ENCODE measurements at places on chromosomes 3 and 15.

- DNase-seq: no peak
These were observed 2.2 kb upstream of the SLC4A7 start for GRCh38 chr3:27486336-27486735.

DNA sequence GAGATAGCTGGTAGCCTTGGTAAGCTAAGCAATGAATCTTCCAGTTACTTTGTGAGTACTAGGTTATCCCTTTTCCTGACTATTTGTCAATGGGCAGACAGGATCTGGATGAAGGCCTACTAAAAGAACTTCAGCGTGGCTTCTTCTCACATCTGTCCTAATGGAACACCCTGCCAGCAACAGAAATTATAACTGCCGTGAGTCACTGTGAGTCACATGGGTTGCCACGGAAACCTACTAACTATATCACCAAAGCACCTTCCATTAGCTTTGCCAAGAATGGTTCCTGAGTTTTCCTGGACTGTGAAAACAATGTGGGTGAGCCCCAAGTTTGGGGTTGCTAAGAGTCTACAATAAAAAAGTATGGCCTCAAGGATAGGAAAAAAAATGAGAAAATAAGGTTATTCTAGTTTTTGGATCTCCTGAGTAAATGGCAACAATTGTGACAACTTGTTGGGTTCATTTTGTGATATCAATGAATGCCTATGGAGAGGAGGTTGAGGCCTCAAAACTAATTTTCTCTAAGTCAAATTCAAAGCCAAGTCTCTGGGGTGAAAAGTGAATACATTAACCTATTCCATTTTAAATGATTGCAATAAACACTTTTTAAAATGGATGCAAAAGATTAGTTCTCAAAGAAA lies 195.1 kb upstream of the ICE2 start:
- DNase-seq: peak; percentile 19

DNA sequence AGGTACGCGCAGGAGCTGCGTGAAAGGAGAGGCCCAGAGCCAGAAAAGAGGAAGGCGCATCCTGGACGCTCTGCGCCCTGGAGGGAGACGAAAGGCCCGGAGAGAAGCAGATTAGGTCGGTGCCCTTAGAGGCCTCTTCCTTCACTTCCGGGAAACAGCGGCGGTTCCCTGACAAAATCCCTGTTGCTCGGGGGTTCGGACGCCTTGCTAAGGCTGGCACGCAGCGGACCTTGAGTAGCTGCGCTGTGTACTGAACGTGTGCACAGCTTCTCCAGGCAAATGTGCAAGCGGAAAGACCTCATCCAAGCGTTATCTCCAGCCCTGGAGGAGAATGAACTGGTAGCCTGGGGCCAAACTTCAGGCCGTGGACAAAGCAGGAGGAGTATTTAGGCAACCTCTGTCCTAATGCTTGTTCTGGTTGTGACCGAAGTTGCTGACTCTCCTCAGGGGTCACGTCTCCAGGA lies 3.0 kb upstream of the SOX14 start:
- DNase-seq: no peak

GRCh38 chr3:4846543-4846942 lies 132.7 kb upstream of the BHLHE40 start:
- no peak for DNase-seq

DNA sequence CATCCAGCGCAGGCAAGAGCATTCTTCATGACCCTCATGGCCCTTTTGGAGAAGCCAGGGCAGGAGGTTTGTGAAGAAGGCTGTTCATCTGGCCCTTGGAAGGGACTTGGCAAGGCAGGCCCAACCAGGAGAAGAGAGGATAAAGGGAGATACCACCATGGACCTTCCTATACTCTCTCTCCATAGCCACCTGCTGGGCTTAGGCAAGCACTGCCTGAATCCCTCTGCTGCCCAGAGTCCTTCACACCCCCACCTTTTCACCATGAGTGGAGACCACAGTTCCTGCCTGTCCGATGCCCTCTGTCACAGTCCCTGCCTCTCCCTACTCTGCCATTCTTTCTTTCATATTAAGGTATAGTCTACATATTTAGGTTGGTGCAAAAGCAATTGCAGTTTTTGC lies 10.6 kb upstream of the SFMBT1 start:
- DNase-seq: no peak

DNA sequence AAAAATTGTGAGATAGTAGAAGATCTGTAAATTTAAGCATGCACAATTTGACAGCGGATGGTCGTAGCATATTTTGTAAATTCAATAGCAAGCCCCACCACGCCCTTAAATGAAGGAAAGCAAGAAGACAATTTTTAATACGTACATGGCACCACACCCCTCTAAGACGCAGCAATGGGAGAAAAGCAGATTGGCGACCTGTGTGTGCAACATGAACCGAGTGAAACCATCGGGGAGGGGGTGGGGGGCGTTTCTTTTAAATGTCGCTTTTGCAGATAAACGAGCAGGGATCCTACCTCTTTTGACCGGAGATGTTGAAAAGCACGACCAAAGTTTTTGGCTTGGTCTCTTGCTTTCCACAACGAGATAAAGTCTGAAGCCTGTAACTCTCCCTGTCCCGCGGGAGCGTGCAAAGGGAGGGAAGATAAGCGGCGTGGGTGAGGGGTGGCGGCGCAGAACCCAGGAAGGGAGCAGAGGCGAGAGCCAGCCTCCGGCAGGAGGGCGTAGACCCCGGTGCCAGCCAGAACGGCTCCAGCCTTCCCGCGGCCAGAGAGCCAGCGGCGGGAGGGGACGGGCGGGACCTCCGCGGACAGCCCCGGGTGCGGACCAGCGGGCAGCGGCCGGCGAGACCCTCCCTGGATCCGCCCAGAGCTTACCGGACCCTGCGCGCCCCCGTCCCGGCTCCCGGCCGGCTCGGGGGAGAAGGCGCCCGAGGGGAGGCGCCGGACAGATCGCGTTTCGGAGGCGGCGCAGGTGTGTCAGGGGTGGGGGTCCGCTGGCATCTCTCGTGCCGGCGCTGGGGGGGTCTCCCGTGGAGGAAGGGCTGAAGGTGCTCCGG lies at the start of gene CHL1:
Gene CHL1, plus strand, starts transcription at position 453 of the 838 bp plus-strand sequence. CDS start 123,014 bp downstream, outside the sequence.
- DNase-seq: no peak

DNA sequence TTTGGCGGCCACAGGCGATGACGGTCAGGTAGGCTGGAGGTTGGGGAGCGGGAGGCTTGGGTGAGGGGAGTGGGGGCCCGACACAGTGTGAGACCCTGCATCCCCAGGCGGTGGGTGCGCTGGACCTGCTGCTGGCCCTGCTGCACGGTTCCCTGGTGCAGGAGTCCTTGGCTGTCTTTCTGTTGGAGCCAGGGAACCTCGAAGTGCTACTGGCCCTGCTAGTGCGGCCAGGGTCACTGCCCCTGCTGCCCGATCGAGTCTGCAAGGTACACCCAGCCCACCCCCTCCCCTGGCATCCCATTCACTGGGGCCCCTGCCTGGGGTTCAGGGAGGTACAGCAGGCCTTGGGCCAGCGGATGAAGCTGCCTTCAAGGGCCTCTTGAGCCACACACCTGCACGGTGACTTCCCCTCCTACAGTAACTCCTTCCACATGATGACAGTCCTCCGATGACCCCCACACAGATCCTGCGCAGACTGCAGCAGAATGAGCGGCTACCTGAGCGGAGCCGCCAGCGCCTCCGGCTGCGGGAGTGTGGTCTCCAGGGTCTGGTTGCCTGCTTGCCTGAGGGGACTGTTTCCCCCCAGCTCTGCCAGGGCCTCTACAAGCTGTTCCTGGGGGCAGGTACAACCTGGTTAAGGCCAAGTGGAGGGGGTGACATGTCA lies 19.5 kb downstream of the NBEAL2 start:
- DNase-seq: no peak

DNA sequence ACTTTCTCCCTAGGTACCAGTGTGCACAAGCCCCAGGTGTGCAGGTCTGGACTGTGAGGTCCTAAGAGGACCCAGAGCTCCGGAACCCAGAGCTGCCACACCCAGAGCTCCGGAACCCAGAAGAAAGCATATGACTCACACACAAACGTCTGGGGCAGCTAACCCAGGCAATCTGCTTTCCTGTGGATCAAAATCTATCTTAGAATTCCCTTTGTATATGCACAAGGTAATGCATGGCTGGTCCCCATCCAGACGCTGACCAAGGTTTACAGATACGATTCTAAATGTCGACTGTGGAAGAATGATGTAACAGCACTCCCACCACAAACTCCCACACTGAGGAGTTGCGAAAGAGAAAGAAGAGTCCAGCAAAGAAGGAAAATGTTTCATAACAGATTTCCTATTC lies 15.7 kb downstream of the KCNMB2 start:
- no peak for DNase-seq

- DNase-seq: no peak
These were observed 88.6 kb downstream of the IQCH start for GRCh38 chr15:67343206-67343605.

DNA sequence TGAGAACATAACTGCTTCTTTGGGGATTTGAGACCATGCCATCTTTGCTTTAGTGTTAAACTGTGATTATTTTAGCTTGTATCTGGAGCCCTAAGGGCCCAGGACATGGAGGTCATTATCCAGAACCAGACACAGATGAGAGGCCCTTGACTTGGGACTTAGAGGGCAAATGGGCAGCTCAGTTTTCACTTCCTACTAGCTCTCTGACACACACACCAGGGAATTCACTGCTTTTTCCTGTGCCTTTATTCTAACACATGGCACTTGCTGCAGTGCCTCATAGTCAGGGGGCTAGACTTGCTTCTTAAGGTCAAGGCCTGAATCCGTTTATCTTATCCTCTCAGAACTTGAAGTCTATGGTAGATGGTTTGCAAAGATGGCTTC lies 33.3 kb downstream of the AMOTL2 start:
- DNase-seq: no peak

- no peak for DNase-seq
These were observed 182.2 kb downstream of the LPP start for GRCh38 chr3:188336178-188336577.

- no peak for DNase-seq
These were observed 326.8 kb upstream of the ROBO1 start for GRCh38 chr3:80094589-80094988.

DNA sequence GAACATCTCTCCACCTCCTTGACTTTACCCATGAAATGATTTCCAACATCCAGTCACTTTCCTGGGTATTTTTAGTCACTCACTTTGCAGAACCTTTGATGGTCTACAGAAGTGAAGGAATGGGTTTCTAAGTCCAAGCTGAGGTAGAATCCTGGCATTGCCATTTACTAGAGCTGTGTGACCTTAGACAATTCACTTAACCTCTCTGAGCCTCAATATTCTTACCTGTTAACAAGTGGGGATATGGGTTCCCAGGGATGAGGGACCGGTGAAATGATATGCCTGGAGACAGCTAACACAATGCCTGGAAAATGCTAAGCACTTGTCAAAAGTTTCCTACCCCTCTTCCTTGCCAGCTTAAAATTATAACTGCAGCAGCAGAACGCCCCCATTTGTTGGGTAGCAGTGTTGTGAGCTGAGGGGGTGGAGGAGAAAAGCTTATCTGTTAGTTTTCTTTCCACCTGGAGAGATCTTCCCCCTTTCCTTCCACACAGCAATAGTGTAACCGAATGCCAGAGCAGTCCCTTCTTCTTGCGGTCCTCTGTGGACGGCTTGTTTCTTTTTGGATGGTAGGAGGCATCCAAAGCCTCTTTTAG lies 319.2 kb upstream of the LRRFIP2 start:
- DNase-seq: no peak

- DNase-seq: no peak
These were observed 98.4 kb downstream of the DHX30 start for GRCh38 chr3:47901280-47901833.

DNA sequence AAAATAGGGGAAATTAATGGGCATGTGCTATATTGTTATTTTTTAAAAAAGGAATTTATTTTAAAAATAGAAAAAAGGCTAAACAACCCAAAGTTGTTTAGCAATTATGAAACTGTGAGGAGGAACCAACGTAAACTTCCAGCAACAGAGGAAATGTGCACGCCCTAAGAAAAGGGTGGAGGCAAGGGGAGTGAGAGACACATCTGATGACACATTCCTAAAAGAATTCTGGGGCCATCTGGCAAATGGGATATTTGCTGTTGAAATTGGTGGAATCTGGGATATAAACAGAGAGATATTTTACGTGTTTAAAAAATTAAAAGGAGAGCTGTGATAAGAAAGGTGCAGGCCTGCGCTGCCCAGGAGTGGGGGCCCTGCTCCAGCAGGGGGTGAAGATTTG lies 50.8 kb upstream of the MUC13 start:
- DNase-seq: no peak

DNA sequence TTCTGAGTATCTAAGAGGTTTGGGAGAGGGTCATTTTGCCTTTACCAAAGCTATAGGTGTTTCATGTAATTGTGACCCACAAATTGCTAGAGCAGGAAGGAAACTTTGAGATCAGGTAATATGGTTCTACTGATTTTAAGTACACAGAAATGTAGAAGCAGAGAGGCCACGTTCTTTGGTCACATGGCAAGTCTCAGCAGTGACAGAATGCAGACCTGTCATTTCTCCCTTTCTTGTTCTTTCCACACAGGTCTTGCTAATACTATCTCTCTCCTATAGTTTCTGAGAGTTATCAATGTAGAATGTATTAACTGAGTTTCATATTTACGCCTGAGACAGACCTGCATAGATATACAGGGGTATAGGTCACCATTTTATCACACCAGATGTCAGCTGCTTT lies 10.9 kb upstream of the RTP1 start:
- no peak for DNase-seq

DNA sequence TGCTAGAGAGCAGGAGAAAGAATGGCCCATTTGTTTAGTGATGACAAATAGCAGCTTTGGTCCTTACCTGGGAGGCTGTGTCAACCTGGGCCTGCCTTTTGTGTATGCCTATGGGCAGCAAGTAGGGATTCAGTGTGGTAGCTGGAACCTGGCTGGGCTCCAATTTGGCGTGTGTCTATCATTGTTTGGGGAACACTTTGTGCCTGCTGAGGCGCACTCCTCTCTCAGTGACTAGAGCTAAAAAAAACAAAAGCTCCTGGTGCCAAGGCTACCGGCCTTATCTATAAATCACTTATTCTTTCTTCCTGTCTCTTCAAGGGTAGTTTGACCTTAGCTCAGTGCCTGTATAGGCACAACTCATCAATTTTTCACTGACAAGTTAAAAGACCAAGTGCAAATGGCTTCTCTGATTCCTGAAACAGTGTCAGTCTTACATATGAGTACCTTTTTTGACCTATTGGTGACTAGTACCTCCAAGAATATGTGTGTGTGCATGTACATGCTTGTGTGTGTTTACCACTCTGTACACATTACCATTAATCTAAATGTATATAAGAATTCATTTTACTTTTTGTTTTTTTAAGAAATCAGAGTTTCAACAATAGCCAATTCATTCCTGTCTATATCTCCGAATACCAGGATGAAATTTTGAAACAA lies 54.6 kb downstream of the GMNC start:
- DNase-seq: no peak

All from CD4-positive, alpha-beta T cell treated with Interleukin-10 for 1 hour (primary cell).